Fibroblast of the aortic adventitia (primary cell): ENCODE measurements at places on chromosomes 11 and 22.

GRCh38 chr11:122146475-122146874 is 30.5 kb upstream of the BLID start:
- DNase-seq = peak; percentile 62

DNA sequence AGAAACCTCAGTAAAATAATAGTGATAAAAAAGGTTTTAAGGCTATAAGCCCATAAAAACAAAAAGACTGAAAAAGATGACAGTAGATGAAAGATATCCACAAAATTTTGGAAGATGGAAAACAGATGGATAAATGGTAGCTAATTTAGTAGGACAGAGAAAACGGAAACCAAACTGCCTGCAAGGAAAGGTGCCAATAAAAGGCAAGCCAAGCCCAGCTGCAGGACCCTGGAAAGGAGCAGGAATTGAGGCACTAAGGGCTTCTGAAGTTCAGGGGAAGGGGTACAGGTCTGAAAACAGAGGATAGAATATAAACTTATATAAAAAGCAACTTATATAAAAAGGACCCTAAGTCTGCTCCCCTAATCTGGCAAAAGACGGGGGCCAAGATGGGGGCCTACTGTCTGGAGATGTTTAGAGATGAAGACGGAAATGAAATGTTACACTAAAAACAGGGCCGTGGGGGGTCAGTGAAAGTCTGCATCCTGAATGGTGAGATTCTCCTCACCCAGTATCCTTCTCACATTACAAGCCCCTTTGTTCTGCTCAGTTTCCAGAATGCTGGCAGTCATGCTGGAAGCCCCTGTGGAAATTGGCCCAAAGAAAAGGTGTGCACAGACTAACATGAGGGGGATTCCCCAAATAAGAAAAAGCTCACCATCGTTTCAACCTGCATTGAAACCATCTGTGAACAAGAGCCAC is 269.3 kb upstream of the PITPNB start:
- no peak for DNase-seq

GRCh38 chr11:83087035-83087434 is 15.3 kb upstream of the RAB30 start:
- DNase-seq = peak; percentile 22

GRCh38 chr11:32326522-32326921 is 108.8 kb downstream of the WT1 start:
- DNase-seq = peak; percentile 73

DNA sequence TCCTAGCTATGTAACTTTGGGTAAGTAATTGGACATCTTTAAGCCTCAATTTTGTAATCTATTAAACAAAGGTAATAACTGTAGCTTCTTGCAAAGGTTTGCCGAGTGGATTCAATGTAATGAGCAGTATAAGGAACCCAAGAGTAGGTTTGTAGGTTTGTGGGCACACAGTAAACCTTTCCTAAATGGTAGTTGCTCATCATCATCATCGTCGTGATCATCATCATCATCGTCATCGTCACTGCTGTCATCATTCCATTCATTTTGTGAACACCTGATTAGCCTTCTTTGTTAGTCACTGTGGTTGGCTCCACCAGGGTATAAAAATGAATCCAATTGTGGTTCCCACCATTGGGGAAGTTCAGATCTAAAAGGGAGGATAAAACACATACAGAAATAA is 223.1 kb upstream of the KIRREL3 start:
- DNase-seq = no peak

DNA sequence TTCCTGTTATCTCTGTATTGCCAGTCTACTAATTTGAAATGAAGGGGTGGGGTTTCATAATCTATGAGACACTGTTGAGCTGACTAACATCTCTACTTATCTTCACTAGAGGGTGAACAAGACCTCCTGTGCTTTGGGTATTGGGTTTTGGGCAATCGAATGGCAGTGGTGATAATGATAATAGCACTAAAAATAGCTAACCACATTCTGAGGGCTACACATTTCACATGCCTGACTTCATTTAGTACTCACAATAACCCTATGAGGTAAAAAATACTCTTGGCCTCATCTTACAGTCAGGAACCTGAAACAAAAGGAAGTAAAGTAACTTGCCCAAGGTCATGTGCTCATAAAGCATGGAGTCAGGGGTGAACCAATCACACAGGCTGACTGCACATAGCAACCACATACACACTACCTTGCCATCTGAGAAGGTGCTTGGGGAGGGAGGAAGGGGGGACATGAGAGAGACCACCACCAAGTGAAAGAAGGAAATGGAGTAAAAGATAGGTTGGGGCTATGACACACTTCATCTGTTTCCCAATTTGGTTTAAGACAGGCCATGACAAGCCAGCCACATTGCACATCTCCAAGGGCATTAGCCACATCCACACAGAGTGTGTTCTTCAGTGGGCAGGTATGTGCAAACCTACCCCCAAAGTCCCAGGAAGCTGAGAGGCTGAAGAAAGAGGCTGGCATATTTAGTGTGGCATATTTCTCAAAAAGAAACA is 387.6 kb upstream of the DDI1 start:
- DNase-seq = peak; percentile 86

DNA sequence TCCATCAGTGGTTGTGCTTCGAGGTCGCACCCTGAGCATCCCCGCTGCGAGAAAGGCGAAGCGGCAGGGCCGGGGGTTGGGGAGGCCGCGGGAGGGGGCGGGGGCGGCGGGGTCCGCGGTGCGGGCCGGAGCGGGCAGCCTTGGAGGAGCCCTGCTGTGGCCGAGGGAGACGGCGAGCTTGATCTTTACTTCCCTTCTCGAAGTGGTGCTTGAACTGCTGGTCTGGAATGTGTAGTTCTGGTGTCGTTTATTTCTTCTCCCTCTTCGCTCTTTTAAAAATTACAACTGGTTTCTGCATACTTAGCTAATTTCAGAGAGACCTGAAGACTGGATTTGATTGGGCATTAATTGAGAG is 1.1 kb downstream of the APLP2 start:
- peak; percentile 55 for DNase-seq

DNA sequence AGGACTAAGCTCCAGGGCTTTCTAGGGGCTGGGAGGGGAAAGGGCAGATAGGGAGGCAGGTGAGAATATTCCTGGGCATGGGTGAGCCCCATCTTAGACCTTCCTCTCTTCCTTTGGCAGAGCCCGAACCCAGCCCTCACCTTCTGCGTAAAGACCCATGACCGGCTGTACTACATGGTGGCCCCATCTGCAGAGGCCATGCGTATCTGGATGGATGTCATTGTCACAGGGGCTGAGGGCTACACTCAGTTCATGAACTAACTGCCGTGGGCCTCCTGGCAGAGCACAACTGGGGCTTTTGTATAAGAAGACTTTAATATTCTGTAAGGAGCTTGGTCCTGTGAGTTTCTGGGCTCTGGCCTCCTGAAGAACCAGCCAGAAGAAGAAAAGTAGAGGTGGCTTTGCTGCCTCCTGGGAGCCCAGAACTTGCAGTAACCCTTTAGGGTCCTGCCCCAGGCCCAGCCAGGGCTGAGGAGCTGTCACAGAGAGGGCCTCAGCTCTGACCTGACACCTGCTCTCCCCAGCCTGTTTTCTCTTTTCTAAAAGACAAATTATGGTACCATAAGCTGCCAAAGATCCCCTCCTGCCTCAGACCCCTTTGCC is 22.8 kb downstream of the TREH start:
- DNase-seq = no peak
